ENCODE measurements at places on chromosomes 5 and 9.

DNA sequence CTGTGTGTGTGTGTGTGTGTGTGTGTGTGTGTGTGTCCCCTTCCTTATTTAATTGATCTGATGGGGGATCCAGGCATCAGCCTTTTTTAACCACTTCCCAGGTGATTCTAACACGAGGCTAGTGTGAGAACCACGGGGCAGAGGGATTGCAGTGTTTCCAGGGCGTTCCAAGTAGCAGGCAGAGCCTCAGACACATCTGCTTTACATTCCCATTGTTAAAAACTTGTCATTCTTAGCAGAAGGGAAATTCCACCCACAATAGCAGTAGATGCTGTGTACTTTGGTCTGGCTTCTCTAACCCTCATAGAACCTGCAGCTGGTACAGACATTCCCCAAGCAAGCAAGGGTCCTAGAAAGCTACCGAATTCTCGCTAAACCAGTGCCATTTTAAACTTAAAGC is 81.9 kb upstream of the SLC30A5 start:
- DNase-seq: no peak

DNA sequence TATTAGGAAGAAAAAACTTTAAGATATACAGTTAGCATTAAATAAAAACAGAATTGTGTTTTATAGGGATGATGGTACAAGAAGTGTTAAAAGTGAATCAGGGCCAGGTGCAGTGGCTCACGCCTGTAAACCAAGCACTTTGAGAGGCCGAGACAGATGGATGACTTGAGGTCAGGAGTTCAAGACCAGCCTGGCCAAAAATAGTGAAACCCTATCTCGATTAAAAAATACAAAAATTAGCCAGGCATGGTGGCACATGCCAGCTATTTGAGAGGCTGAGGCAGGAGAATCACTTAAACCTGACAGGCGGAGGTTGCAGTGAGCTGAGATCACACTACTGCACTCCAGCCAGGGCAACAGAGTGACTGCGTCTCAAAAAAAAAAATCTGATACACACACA is 282.9 kb upstream of the ATP10B start:
- no peak for DNase-seq

GRCh38 chr9:110188991-110189390 is 19.0 kb downstream of the C9orf152 start:
- no peak for DNase-seq

GRCh38 chr5:124630767-124631704 is 115.4 kb downstream of the ZNF608 start:
- DNase-seq: no peak
